ENCODE measurements at places on chromosomes 13 and 19. TPM values are rescaled to one million over a fixed set of nuclear protein-coding genes. Genes with fewer than 3 reads are reported as not detected.

The VAV1 gene
- 1.7 TPM for total RNA-seq

The GJB6 gene
- total RNA-seq, result 20.2 TPM

The EPS8L1 gene
- total RNA-seq, result 96.7 TPM

The CEACAM20 gene
- not detected for total RNA-seq
